Muscle of back (tissue), 13 donors: ENCODE measurements at places on chromosomes 2 and 18.

GRCh38 chr2:218193701-218194100 is 23.3 kb upstream of the ARPC2 start:
- DNase-seq, result no peak

- DNase-seq, result no peak
Observed at GRCh38 chr18:49972535-49972934, 159.2 kb upstream of the ACAA2 start.

- DNase-seq, result no peak
Observed at GRCh38 chr2:5057891-5058351, 634.3 kb upstream of the SOX11 start.

DNA sequence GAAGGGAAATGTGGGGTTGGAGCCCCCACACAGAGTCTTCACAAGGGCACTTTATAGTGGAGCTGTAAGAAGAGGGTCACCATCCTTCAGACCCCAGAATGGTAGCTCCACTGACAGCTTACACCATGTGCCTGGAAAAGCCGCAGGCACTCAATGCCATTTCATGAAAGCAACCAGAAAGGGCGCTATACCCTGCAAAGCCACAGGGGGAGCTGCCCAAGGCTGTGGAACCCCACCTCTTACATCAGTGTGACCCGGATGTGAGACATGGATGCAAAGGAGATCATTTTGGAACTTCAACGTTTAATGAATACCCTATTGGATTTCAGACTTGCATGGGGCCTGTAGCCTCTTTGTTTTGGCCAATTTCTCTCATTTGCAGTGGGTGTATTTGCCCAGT is 694.7 kb downstream of the CBLN2 start:
- no peak for DNase-seq

DNA sequence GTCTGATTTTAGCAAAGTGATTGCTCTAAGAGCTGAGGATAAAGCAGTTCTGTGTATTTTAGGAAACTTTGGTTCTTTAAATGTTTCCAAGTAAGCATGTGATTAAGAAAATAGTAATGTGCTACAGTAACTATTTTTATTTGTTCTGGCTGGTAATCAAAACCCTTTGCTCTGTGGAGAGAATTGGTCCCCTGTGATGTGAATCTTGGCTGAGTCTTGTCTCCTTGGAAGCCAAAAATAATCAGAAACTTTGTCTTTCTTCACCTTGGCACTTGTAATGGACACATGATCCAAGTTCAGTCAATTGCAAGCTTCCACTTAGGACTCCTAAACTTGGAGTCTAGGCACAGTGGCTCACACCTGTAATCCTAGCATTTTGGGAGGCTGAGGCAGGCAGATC is 422.7 kb upstream of the CDH20 start:
- peak; percentile 60 for DNase-seq
